ENCODE measurements at places on chromosomes 2 and 18.

DNA sequence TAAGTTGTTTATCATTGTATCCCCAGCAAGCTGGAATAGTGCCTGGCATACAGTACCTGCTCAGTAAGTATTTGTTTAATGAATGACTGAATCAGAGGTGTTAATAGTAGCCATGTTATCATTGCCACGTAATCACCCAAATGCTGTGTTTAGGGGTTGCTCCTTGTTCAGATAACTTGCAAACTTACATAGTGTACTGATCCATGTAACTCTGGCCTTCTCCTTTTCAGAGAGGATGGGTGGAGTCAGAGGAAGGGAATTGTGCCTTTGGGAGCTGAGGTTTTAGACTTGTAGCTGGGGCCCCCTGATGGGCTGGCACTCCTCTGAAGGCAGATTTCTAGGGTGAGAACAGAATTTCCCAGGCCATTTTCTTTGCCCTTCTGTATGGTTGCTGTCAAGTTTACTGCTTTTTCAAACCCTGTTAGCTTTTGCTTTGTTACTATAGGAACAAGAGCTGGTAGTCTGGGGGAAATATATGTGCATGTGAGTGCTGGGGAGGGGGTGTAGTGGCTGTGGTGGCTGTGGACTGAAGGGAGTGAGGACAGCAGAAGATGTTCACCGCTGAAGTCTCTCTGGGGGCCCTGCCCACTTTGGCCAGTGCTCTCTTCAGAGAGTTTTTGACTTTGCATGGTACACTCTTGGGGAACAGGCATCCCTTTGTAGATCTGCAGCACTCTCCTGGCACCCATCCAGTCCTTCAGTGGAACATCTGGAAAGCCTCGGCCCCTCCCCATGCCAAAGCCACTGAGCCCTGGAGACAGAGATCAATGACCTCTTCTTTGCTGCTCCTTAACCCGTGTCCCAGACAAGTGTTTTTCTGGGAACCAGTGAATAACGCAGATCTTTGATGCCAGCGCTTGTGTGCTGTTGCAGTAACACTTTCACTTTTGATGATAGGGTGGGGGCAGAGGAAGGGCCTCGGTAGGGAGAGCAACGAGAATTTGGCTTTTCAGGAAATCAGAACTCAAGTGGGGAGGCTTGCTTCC lies 209.0 kb downstream of the PRKCE start:
- no peak for DNase-seq

DNA sequence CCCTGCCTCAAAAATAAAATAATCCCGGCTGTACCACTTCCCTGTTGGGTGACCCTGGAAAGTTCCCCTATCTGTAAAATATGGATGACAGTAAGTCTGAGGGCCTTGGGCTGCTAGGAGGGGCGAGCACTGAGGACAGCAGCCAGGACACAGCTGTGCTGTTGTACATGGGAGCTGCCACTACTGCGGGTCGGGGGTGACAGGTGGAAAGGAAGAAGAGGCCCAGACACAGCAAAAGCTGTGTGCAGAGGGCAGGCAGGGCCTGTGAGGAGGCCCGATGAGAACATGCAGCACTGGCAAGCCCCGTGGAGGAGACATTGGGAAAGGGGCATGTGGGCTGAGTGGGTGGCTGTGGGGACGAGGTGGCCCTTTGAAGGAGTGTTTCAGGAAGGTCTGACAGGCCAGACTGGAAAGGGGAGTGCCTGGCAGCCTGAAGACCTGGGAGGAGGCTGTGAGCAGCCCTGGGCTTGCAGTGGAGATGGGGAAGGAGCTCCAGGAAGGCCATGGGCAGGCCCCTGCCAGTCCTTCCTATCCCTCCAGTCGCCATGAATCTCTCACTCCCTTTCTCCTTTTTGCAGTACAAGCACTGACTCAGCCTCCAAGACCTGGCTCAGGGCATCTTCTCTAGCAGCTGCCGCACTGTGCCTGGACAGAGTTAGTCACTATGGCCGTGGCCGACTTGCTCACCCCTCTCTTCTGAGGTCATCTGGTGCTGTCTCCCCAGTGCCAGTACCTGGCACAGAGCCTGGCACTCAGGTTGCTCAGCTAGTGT lies 28.9 kb upstream of the SEMA4C start:
- no peak for DNase-seq

DNA sequence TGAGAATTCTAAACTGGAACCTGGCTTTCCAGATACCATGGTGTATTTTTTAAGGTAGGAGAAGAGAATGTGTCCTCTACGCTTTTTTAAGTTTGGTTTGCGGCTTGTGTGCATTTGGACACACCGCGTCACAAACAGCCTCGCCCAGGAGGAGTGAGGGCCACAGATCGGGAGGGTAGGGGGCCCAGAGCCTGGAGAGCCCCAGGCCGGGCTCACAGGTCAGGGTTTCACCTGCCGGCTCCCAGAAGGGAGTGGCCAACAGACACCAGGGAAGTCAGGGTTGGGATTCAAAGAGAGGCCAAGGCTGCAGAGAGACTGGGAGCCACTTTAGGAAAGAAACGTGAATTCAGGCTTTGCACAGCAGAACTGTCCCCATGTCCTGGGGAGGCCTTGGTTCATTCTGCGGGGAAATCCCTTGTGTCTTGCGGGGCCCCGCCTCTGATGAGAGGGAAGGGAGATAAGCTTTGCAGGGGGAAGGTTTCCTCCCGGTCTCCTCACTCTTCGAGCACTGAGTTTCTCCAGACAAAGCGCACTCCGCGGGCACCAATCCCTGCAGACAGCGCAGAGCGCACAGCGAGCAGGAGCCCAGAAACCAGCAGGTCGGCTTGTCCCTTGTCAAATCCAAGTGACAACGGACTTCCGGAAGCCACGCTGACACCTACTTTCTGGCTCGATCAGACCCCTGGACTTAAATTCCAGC lies 2.0 kb upstream of the TUBB6 start:
- no peak for DNase-seq

- DNase-seq: no peak
These were observed 2.2 kb downstream of the DNER start for GRCh38 chr2:229712136-229712535.

GRCh38 chr18:11981192-11981542 lies at the start of gene IMPA2:
Gene IMPA2, plus strand, starts transcription at chr18:11981507. Its CDS starts 163 bp downstream, at chr18:11981670.
- no peak for DNase-seq

DNA sequence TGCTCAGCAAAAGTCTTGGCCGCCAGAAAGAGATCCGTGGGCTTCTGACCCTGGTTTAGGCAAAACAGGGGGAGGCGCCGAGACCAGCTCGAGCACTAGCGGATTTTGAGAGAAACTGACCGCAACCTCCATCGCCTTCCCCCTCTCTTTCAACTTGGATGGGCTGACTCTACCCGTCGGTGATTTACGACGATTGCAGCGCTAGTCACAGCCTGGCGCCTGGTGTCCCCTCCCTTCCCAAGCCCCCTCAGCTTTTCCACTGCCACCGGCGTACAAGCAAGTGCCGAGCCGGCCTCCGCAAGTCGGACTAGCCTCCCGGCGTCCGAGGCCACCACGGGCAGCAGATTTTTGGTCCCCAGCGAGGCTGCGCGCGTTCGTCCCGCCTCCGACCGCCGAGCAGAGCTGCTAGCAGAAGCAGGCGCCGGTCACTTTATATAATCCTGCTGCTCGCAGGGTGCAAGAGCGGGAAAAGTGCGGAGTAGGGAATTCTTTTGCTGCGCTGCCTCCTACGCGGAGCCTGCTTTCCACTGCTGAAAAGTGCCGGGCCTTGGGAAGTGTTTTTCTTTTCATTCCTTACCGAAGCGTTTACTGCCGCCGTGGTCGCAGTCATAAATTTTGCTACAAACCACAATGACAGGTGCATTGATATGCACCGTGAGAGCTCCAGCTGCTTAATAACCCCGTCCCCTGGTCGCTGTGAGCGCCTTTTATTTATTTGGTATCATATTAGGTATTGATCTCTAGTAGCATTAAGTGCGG lies 7.7 kb downstream of the HOXD3 start:
- DNase-seq: no peak

GRCh38 chr2:191010887-191011885 lies 2.8 kb downstream of the STAT1 start:
- DNase-seq: no peak

- no peak for DNase-seq
These were observed 32.0 kb upstream of the TFCP2L1 start for GRCh38 chr2:121316986-121317385.

All from AG04449 (cell line).